Activated gamma-delta T cell treated with anti-CD3 and anti-CD28 coated beads, Interleukin-2, amount 50 U/mL, for 16 hours (primary cell): ENCODE measurements at places on chromosomes 7 and 10.

DNA sequence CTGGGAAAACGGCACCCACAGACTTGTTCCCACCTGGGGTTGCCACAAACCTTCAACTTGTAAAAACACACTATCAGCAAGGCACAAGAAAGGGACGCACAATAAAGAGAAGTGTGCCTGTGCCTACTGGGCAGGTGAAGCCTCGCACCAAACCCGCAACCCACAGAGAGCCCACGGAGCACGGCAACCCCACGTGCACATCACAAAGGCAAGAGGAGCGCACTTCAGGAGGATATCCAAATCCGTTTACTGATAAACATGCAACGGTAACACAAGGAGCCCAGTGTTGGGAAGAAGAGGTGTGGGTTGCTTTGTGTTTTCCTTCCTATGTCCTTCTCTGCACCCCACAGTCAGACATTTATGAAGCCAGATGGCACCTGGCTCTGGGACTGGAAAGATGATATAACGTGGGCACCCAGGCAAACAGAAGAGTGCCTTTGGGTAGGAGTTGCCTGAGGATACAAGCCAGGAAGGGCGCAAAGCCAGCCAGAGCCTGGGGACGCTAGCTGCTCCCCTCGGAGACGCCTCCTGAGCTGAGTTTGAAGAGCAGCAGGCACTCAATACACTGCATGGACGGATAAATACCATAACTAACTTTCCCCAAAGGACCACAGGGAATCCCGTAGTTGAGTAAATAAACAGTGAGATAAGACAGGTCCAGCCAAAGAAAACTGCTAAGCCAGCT lies 41.6 kb downstream of the TCERG1L start:
- DNase-seq = no peak

- DNase-seq = no peak
Measured at GRCh38 chr7:21305455-21306235, 122.2 kb upstream of the SP4 start.

- no peak for DNase-seq
Measured at GRCh38 chr10:45466784-45467183, 92.8 kb downstream of the ALOX5 start.

DNA sequence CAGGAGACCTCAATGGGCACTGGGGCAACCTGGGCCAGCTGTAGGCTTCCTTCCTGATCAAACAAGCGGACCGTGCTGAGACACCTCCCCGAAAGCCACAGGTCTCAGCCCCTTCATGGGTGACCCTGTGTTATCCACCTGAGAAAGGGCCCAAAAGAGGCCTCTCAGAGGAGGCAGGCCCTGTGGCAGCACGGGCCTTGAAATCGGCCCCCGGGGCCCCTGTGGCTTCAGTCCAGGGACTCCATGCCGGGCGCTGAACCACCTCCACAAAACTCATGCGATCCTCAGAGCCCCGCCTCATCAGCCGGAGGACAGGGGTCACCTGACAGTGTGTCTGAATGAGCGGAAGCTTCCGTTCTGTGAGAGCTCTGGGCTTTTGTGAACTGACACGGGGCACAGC lies 307.1 kb downstream of the PAXIP1 start:
- DNase-seq = no peak
